D341Med (cell line): ENCODE measurements at places on chromosomes 3 and 15.

- no peak for DNase-seq
Measured at GRCh38 chr3:176046703-176047102, 1150.6 kb downstream of the TBL1XR1 start.

GRCh38 chr15:78730955-78731354, 80.3 kb downstream of the ADAMTS7 start:
- no peak for DNase-seq

- no peak for DNase-seq
Measured at GRCh38 chr3:9141928-9142289, 107.5 kb downstream of the SRGAP3 start.

DNA sequence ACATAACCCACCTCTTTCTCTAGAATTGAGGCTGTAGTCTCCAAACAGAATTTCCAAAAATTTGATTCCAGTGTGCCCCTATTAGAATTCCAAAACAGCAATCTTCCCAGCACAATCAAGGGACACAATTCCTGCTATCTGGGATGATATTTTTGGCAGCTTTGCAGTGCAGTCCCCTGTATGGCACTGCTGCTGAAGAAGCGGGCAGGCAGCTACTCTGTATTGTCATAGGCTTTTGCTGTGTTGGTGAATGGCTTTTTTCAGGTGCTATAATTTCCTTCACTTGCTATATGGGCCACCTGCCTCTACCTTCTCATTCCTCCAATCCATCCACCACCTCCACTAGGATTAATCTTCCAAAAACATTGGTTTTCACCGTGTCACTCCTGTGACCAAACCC, 145.5 kb downstream of the VGLL4 start:
- no peak for DNase-seq

DNA sequence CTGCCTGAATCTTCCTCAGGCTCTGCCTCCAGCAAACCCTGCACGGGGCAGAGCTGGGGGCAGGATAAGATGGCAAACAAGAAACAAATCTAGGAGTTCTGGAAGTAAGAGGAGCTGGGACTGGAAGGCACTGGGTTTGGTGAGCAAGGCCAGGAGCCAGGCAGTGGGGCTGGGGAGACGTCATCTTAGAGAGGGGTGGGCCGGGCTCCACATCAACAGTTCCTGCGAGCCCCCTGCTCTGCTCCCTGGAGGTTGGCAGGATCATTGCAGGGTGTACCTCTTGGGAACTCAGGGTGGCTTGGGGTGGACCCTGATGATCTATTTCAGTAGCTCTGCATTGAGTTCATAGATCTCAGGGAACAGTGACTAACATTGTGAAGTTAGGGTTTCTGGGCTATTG, 87.3 kb upstream of the PRR23E start:
- DNase-seq: no peak

DNA sequence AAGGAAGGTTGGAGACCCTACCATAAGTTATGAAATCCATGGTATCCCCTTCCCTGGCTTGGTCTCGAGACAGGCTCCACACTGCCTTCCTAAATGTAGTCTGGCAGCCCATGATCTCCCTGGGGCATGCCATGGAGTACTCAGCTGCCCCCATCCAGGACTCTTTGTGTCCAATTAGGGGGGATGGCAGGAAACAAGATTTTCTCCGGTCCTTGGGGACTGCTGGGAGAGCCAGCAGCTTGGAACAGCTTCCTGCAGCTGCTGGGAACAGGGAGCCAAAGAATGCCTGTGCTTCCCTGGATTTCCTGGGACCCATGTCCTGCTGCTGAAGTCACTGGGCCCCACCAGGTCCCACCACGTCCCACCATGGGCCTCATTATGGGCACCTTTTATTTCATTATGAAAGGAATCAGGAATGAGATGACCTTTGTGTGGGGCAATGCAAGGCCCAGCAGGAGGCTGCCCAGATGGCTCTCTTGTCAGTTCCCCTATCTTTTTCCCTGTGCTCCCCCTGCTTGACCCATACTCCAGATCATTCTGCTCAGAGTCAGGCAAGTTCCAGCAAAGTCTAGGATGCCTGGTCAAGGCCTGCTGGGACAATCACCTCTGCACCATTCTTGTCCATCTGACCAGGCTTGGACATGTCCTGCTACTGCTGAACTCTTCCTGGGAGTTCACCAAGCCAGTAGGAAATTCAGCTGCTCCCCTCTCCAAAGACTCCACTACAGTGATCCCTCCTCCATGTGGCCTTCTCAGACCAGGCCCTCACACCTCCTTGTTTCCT, 15.0 kb upstream of the DAG1 start:
- no peak for DNase-seq

GRCh38 chr3:53144862-53145712, 14.9 kb upstream of the RFT1 start:
- DNase-seq: no peak
